ENCODE measurements at places on chromosomes 11 and 22.

- DNase-seq, result no peak
These were observed 19.7 kb downstream of the NNMT start for GRCh38 chr11:114315749-114316368.

DNA sequence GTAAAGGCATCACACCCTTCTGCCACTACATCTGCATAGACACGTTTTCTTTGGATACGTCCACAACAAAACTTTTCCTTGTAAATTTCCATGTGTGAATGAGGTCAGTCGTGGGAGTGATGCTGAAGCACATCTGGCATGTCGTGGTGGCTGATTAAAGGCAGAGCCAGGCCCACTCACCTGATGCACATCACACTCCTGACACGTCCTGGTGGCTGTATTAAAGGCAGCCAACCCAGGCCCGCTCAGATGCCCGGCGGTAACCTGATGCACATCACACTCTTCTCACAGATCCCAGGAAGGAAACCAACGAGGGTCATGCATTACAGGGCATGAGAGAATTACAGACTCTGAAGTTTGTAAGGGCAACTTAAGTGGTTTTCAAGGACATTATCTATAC is 321.6 kb upstream of the B3GAT1 start:
- no peak for DNase-seq

- DNase-seq, result no peak
These were observed 734.3 kb upstream of the ARHGAP42 start for GRCh38 chr11:99952816-99953215.

GRCh38 chr11:27213232-27213660 is 149.8 kb downstream of the CCDC34 start:
- DNase-seq, result no peak

DNA sequence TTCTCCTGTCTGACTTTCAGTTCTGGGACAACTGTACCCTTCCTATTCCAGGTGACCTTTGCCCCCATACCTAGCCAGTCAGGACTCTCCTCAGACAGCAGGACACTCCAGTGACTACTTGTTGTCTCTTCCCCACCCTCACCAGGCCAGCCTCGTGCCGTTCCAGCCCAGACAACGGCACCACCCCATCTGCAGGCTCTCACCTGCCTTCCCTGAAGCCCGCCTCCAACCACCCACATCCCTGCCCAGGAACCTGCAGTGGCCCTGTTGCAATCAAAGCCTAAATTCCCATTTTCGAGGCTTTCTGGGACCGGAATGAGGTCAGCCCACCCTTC is 3.7 kb downstream of the IL2RB start:
- no peak for DNase-seq

GRCh38 chr11:2770096-2770751 is 70.4 kb upstream of the KCNQ1OT1 start:
- DNase-seq, result no peak

- DNase-seq, result peak; percentile 46
These were observed 26.5 kb upstream of the UBASH3B start for GRCh38 chr11:122628810-122629555.

GRCh38 chr11:9758637-9759518 is 95.0 kb downstream of the SWAP70 start:
- DNase-seq, result no peak

GRCh38 chr11:131880316-131880715 is 509.9 kb downstream of the NTM start:
- DNase-seq, result no peak

GRCh38 chr11:74980634-74981033 is 8.1 kb upstream of the NEU3 start:
- DNase-seq, result no peak

GRCh38 chr22:35967046-35967397 is 61.6 kb downstream of the RBFOX2 start:
- DNase-seq, result no peak

DNA sequence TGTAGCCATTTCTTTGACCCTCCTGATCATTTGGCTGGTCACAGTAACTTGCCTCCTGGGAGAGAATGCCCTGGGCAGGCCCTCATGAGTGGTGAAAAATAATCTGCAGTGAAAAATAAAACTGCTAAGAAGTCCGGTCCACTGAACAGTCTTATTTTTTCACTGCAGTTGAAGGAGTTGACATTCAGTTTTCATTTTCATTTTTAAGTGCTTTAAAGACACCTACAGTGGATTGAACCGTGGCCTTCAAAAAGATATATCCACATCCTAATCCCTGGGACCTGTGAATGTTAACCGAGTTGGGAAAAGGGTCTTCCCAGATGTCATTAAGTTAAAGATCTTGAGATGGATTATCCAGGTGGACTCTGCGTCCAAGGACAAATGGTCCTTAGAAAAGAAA is 153.6 kb upstream of the GRK3 start:
- no peak for DNase-seq

GRCh38 chr11:77340501-77340900 is 39.0 kb upstream of the GDPD4 start:
- DNase-seq, result no peak

DNA sequence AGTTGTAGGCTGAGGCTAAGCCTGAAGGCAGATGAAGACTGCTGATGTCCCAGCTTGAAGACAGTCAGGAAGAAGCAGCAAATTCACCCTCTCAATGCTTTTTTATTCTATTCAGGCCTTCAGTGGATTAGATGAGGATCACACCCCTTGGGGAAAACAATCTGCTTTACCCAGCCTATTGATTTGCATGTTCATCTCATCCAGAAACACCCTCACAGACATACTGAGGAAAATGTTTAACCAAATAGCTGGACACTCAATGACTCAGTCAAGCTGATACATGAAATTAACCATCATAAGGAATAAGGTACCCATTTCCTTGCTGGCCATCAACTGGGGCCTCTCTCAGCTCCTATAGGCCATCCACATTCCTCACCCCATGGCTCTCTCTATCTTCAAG is 549.9 kb upstream of the CCDC90B start:
- no peak for DNase-seq

DNA sequence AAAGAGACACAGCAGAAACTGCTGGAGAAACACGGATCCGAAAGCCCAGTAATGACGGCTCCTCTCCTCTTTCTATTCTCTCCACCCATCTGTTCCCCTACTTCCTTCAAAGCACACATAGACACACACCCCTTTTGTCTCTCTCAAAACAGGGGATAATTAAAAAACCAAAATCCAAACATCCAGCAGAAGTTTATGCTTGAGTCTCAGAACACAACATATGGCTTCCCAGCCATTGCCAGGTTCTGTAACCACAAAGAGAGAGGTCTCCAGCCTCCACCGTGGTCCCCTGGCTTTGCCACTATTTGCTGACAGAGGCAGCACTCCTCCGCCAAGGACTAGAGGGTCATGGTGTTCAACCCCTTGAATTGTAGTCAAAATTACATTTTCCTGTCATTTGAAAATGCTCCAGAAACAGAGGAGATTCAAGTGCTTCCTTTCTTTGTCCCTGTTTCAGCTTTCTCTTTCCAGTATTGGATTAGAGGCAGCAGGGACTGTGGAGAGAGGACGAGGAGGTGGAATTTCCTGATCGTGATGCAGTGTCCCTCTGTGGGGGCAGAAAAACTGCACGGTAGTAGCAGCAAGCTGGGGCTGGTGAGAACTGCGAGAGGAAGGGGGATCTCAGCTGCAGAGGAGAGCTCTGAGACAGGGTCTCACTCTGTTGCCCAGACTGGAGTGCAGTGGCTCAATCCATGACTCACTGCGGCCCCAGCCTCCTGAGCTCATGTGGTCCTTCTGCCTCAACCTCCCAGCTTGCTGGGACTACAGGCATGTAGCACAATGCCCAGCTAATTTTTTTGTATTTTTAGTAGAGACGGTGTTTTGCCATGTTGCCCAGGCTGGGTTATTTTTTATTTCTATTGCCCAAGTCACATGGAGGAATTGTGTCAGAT is 60.3 kb downstream of the UBASH3B start:
- DNase-seq, result no peak

DNA sequence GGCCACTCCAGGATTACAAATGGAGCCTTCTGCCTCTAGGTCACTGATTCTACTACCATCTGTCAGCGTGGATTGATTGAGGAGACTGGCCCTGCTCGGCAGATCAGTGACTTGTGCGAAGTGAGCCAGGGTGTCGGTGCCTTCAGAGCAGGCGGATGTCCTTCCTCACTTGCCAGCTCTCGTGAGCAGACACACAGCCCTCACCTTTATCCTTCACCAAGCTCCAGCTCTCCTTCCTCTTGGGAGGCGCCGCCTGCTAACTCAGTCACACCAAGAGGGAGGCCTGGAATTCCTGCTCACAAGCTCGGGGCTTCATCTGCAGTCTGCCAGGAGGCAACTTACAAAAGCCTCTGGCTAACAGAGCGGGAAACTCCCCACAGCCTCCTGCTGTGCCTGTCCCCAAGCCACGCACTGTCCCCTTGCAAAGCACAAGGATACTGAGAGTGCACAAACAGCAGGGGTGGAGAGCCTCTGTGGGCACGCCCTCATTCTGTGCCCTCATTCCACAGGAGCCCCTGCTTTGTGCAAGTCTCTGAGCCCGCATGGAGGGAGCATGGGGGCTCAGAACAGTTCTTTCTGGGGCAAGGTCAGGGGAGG is 3.5 kb upstream of the TCF20 start:
- DNase-seq, result no peak

DNA sequence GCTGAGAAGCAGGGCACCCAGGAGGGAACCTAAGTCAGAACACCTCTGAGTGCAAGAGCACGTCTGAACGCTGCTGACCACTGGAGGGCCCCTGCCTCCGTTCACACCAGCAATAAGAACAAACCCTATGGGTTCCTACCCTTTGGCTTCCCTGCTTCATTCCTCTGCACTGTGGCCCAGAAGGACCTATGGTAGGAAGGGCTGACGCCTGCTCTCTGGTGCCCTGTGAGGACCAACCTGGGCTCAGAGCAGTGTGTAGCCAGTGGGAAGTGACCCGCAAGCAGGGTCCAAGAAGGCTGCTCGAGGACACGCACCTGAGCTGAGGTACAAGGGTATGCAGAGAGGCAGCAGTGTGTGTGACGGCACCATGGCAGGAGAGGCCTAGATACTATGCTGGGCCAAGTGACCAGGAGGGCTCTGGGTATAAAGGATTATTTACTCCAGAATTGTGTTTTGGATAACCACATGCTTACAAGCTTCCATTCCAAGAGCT is 68.8 kb upstream of the CLTCL1 start:
- DNase-seq, result no peak

DNA sequence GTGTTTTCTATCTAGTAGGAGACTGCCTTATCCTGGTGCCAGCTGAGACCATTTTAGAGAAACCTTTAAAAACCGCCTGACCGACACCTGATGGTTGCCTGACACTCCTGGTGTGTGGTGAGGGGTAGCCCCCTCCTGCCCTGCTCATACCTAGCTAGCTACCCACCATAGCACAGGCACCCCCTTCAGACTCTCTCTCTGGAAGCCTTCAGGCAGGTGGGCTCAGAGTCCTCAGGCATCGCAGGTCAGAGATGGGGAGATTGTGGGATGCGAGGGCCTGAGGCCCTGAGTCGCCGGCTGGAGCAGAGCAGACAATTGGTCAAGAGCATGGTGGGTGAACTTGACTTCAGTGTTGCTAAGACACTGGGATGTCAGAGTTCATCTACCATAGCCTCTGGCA is 424.6 kb downstream of the BRD1 start:
- no peak for DNase-seq

GRCh38 chr11:1484061-1484671 is 2.4 kb downstream of the MOB2 start:
- DNase-seq, result no peak

DNA sequence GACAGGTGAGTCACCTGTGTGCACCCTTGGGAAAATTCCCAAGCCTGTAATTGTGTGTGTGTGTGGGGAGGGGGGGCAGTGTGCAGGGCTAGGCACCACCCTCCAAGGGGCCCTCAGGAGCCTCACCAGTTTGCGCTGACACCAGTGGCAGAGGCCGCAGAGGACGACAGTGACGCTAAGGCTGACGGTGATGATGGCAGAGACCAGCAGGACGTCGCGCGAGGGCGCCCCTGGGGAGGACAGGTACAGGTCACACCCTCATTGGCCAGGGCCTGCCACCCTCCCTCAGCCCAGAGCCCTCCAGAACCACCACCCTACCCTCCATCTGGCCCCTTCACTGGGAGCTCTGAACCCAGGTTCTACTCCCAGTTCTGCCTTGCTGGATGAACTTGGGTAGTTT is 24.9 kb downstream of the SYT7 start:
- DNase-seq, result no peak

DNA sequence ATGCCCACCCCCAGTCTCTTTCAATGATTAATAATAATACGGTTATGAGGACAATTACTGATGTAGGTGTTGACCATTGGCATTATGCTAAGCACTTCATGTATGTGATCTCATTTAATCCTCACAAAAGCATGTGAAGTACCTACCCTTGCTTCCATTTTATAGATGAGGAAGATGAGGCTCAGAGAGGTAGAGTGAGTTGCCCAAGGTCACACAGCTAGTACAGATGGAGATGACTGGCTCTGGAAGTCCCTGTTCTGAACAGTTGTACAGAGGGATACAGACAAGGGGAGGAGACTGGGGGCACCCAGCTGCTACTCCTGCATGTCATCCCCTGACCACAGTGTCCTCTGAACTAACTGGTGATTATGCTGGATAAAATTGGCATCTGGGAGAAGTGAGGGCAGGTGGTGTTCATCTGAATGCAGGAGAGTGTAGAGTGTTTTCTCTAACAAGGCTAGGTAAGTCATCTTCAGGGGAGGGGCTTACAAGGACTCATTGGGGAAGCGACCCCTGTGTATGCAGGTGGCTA is 43.2 kb downstream of the KIAA1671 start:
- DNase-seq, result no peak

DNA sequence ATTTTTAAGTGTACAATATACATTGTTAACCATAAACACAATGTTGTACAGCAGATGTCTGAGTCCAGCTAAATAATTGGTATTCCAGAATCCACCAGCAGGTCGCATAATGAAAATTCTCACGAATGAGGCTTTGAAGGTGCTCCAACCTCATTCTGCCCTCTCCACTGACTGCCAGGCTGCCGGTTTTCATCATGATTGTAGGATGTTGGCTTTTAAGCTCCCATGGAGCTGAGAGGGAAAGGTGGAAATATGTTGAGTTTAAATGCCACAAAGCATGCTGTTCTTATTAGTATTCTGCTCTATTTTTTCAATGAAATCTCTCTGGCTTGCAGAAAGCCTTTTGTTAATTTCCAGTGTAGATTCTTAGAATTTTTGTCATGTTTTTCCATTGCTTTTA is 337.2 kb upstream of the DDI1 start:
- no peak for DNase-seq

- DNase-seq, result no peak
These were observed 38.5 kb downstream of the TNRC6B start for GRCh38 chr22:40216041-40216756.

DNA sequence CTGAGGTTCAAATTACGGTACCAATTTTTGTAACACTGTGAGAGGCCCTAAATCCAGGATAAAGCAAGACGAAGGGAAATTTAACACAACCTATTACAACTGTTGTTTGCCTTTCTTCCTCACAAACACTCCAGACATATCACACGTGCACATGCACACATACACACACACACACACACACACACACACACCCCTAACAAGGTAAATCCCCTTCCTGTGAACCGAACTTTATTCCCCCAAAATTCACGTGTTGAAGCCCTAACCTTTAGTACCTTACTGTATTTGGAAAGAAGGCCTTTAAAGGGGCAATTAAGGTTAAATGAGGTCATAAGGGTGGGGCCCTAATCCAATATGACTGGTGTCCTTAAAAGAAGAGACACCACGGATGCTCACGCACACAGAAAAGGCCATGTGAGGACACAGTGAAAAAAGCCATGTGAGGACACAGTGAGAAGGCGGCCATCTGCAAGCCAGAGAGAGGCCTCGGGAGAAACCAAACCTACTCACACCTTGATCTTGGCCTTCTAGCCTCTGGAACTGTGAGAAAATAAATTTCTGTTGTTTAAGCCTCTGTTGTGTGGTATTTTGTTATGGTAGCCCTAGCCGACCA is 1.8 kb downstream of the SERGEF start:
- DNase-seq, result no peak

All from stimulated activated CD4-positive, alpha-beta T cell treated with anti-CD3 and anti-CD28 coated beads, TNF-alpha, amount 100 ng/mL, for 1 hour (primary cell).